AG09309 (cell line): ENCODE measurements at places on chromosomes 6 and 20.

DNA sequence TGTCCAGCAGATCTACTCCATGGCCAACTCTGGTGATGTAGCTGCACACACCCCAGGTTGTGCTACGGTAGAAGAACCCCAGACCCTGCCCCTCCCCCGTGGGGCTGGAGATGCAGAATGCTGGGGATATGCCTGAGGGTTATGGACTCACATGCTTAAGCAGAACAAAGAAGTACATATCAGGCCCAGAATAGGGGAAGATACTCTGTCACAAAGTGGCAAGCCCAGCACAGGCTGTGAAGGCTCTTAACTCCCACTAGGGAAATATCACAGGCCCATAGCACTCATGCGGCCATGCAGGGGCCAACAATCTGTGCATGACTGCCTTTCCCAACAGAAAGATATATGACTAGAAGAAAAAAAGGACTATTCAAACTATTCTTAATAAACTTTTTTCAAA is 234.9 kb downstream of the KCNQ5 start:
- DNase-seq: no peak

DNA sequence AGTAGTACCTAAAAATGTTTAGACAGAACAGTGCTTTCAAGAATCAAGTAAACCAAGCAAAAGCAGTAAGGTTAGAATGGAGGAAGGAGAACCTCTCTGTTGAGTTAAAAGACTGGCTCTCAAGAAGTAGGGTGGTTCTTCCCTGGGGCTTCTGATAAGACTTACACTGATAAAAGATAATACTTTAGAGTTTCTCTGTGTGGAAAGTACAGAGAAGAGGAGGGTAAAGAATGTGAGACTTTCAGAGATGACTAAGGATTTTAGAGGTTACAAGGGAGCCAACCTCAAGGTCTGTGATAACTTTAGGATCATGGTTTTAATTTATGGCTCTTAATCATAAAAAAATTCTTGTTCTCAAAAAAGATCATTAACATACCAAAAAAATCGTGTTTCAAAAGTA is 30.9 kb upstream of the ALDH8A1 start:
- DNase-seq: no peak

GRCh38 chr6:100662264-100662663 is 197.5 kb upstream of the SIM1 start:
- no peak for DNase-seq

DNA sequence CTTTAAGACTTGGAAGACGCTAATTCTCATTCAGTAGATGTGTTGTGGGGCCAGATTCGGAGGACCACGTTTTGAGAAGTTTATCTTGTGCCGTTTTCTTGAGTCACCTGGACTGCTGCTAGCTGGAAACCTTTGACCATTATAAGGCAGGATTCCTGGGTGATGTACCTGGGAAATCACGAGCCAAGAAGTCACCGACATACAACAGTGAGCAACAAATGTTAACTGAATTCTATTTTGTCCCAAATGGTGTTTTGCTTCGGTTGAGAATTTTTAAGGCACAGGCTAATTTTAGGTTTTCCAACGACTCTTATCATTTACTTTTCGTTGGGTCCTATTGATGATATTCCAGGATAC is 93.4 kb upstream of the BTN3A2 start:
- no peak for DNase-seq

DNA sequence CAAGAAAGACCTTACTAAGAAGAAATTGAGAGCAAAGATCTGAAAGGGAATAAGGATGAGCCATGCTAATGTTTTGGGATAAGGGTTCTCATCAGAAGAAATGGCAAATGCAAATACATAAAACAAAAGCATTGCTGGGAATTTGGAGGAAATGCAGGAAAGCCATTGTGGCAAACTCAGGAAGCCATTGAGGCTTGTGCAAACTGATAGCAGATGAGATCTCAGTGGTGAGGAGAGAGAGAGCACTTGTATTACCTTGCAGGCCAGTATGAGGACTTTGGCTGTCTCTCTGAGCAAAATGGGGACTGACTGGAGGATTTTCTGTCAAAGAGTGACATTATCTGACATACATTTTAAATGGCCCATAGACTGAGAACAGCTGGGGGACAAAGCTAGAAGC is 103.0 kb downstream of the ADGRB3 start:
- no peak for DNase-seq

DNA sequence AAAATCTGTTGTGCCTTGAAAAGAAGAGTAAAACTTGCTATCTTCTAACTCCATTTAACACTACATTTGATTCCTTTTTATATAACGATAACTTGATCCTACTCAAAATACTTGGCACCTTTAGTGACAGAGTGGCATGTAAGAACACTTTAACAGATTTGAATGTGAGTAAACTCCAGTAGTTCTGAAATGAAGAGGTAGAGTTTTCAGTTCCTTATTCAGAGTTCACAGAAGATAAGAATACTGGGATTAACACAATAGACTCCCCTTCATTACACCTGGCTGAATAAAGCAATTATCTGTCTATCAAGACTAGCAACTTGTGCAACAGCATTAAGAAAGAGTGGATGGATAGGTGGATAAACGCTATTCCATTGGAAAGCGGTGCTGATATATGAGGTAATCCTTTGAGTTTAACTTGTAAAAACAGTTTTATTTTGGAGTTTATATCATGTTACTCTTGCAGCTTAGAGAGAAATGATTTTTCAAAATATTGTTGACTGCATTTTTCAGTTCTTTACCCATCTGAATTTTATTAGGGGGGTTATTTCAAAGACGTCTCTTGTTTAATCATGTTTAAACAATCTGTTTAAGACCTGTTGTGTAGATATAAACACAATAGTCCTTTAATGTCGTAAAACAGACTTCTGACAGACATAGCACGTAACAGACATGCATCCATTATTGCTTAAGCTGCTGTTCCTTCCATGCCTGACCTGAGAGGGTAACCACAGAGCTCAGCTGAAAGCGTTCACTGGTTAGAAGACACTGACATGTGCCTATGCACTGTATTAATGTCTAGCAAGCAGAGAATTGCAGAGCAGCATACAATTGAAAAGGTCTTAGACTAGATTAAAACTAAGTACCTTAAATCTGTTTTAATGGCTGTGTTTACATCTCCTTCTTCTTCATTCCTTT is 102.4 kb upstream of the SUPT3H start:
- peak; percentile 78 for DNase-seq

DNA sequence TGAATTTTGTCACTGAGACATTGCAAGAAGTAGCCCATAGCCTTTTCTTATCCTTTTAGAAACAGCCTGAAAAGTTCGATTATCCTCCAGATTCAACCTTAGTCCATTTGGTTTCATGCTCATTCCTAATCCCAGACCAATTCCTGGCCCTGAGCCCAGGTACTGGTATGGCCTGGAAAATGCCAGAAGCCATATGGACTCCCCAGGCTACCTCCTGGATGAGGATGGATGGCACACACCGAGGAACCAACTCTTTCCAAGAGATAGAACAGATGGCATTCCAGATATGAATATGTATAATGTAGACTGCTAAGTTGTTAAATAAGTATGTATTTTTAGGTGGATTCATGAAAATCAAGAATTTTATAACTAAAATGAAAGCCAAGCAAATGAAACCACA is 51.6 kb upstream of the SNAP25 start:
- no peak for DNase-seq

DNA sequence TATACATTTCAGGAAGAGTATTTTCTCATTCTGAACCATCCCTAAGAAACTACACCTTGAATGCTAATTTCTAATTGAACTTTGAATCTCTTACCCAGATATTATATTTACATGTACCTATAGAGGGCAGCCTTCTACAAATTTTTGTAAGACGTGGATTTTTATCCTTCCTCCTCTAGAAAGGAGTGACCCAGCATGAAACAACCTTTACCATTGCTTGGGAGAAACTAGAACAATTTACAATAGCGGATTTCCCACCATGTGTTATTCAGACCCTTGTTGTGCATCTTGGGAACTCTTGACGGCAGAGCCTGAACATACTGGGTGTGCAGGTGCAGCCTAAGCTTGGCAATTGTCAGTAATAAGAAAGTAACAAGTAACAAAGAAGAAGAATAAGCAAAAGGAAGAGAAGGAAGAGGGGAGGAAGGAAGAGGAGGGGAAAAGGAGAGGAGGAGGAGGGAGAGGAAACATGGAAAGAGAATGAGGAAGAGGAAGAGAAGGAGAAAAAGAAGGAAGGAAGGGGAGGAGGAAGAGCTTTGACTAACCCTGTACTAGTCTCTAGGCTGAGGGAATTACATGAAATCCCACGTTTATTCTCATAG is 10.8 kb upstream of the TAAR1 start:
- no peak for DNase-seq

DNA sequence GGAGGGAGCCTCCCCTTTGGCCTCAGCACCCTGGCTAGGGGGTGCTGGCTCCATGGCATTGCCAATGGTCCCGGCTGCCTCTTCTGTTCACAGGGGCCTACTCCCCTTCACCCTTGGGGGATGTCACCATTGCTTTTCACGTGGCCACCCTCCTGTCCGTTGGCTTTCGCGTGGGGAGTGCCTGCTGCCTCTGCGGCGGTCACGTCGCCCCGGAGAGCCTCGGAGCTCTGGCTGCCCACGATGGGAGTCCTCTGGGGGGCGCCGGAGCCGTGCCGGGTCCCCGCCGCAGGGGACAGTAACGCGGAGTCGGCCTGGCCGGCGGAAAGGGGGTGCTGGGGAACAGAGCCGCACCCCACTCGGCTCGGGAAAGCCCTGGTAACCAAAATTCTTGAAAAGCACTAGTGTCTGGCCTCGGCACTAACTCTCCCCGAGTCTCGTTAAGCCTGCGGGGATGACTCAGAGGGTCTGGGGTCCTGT is 661 bp upstream of the HEBP2 start:
- no peak for DNase-seq

DNA sequence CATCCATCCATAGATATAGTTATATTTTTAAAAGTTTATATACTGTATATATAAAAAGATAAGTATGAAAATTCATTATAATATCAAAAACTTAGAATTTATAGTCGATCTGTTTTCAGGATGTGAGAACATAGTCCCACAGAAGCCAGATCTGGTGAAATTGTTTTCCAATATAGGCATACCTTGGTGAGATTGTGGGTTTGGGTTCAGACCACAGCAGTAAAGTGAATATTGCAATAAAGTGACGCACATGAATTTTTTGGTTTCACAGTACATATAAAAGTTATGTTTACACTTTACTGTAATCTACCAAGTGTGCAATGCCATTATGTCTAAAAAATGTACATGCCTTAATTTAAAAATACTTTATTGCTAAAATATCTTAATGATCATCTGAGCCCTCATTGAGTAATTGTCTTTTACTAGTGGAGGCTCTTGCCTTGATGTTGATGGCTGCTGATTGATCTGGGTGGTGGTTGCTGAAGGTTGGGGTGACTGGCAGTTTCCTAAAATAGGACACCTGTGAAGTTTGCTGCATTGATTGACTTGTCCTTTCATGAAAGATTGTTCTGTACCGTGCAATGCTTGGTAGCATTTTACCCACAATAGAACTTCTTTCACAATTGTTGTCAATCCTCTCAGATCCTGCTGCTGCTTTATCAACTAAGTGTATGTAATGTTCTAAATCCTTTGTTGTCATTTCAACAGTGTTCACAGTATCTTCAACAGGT is 29.8 kb downstream of the AIG1 start:
- no peak for DNase-seq

- DNase-seq: no peak
Observed at GRCh38 chr6:48369100-48369499, 258.1 kb upstream of the PTCHD4 start.

DNA sequence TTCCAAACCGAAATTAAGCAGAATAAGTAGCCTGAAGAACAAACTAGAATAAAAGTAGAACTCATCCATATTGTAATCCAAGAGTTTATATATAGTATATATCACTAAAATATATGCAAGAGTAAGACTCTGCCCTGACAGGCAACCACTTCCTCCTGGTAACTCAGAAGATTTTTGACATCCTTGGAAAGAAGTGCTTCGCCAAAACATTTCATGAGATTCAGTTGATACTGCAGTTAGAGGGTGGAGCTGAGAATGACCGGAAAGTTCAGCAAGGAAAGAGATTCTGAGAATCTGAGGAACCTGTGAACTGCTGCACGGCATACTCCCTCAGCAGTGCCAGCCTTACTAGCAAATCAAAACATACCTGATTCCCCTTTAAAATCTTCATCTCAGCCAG is 79.6 kb downstream of the CDK19 start:
- no peak for DNase-seq

DNA sequence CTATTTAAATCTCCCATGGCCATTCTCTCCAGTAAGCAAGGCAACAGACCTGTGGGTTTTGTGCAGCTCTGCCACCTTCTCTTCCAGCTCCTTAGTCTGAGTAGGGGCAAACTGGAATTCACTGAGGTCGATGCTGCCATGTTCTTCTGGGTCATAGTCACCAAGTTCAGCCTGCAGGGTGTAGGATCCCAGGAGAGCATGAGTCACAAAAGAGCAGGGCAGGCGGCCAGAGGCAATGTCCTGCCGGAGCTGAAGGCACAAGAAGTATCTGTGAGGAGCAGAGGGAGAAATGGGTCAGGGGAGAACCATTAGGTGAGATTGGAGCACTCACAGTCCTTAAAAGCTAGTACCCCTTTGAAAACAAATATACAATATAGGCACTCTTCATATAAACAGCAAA is 73.7 kb downstream of the SMLR1 start:
- DNase-seq: no peak

GRCh38 chr6:12472601-12473038 is 182.5 kb downstream of the EDN1 start:
- DNase-seq: no peak

- DNase-seq: no peak
Observed at GRCh38 chr6:14765721-14766390, 480.0 kb upstream of the JARID2 start.

DNA sequence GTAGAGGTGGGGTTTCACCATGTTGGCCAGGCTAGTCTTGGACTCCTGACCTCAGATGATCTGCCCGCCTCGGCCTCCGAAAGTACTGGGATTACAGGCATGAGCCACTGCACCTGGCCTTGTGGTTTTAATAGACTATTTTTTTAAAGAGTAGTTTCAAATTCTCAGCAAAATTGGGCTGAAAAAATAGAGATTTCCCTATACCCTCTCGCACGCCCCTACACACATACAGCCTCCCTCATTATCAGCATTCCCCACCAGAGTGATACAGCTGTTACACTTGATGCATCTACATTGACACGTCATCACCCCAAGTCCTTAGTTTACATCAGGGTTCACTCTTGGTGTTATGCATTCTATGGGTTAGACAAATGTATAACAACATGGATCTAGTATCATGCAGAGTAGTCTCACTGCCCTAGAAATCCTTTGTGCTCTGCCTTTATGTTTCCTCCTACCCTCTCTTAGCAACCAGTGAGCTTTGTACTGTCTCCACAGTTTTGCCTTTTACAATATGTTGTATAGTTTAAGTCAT is 103.6 kb downstream of the CDYL start:
- DNase-seq: no peak

DNA sequence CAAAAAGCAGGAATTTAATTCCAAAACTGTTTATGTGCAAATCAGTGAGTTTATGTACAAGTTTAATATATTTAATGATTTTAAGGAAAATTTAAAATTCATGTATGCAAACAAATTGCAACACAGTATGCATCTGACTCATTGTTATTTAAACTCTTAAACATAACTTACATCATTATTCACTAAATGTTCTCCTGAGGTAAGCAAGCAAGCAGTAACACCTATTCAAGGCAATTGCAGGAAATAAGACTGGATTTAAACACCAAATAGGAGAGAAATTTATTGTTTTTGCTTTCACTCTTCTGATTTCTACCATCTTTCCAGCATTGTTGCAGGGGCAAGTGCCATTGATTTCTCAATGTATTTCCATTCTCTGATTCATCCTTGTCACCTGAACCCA is 239.5 kb downstream of the TFAP2A start:
- no peak for DNase-seq
